Myocyte (in vitro differentiated cells): ENCODE measurements at places on chromosomes 6 and 20. TPM values are rescaled to one million over a fixed set of nuclear protein-coding genes. Genes with fewer than 3 reads are reported as not detected.

The MANEA gene
- total RNA-seq = 10.2 and 12.5 TPM in 2 replicates

The MYB gene
- 0.21 TPM in 1 of 2 replicates, not detected in the other for total RNA-seq

The DCDC2 gene
- total RNA-seq = 0.08 and 0.21 TPM in 2 replicates

The SLC26A8 gene
- total RNA-seq = not detected in 2 replicates

The RNGTT gene
- total RNA-seq = 16.6 and 17.4 TPM in 2 replicates

The FGD2 gene
- total RNA-seq = not detected in 2 replicates

The OR2B2 gene
- total RNA-seq = not detected in 2 replicates

The C20orf202 gene
- 0.10 TPM in 1 of 2 replicates, not detected in the other for total RNA-seq

The GJA1 gene
- 3.3 and 4.0 TPM in 2 replicates for total RNA-seq

The FOXQ1 gene
- total RNA-seq = not detected in 2 replicates

The CDSN gene
- 0.16 TPM in 1 of 2 replicates, not detected in the other for total RNA-seq

The OVOL2 gene
- not detected in 2 replicates for total RNA-seq

The PBOV1 gene
- total RNA-seq = not detected in 2 replicates

The CST2 gene
- total RNA-seq = not detected in 2 replicates

The DEFB132 gene
- total RNA-seq = not detected in 2 replicates

GRCh38 chr6:169109411-169110220 is 144.0 kb downstream of the THBS2 start:
- DNase-seq = peak; percentile 53

DNA sequence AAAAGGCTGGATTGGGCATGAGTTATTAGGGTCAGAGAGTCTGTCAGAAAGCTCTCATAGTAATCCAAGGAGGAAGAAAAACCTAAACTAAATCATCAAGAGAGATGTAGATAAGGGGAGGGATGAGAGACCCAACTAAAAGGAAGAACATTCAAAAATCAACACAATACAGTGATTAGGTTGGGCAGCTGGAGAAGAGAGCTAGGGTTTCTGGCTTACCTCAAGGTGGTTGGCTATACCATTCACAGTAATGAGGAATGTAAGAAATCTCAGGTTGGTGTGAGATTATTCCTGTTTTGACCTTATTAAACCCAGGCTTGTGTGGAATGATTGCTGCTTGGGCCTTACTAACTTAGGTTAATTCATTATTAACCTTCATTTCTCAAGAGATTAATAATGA is 6.2 kb upstream of the COX7A2 start:
- no peak for DNase-seq

DNA sequence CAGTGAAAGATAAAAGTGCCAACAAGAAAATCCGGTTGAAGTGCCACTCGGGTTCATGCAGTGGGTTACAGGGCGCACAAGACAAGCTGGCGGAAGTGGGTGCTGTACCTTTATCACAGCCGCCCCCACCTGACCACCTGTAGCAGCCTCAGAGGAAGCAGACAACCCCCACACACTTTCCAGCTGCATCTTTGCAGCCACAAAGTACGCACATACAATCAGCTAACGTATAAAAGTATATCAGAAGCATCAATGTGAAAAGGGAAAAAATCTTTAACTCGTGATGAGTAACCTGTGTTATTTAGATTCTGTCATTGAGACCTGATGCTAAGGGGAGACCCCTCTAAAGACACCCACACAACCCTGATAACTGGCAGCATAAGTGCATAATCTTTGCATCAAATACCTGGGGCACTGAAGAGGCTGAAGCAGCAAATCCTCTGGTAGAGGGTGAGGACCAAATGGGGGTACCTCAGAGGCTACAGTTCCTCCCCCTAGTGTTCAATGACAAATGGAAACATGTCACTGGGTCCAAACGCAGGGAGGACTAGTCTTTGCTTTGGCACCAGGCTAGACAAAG is 22.1 kb downstream of the BACH2 start:
- DNase-seq = no peak

DNA sequence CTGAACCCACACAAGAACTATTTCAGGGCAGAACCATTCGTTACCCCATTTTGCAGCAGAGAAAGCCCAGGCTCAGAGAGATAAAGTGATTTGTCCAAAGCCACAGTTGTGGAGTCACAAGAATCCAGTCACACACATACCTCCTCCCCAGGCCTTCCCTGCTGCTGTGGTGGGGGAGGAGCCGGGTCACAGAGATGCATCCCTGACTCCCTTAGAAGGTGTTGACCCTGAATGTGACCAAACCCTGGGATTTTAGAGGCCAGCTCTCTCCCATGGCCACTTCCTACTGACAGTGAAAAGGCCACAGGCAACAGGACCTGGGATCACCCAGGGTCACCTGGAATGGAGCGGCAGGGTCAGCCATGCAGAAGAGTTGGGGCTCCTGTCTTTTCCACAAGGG is 48.6 kb downstream of the CHMP4B start:
- DNase-seq = no peak

DNA sequence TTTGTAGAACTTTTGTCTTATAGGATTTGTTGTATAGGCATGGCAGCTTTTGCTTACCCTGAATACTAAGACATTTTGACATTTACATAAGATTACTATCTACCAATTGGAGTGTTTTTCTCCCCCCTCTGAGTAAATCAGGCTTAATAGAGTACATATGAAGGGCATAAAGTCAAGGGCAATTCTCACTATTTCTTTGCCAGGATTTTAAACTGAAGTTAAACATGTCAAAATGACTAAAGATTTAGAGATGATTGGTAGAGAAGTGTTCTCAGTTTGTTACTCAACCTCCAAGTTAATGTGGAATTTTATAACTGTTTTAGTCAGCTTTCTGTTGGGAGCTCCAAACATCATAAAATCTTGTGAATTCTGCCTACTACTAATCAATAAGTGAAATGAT is 157.8 kb downstream of the CDKAL1 start:
- no peak for DNase-seq

DNA sequence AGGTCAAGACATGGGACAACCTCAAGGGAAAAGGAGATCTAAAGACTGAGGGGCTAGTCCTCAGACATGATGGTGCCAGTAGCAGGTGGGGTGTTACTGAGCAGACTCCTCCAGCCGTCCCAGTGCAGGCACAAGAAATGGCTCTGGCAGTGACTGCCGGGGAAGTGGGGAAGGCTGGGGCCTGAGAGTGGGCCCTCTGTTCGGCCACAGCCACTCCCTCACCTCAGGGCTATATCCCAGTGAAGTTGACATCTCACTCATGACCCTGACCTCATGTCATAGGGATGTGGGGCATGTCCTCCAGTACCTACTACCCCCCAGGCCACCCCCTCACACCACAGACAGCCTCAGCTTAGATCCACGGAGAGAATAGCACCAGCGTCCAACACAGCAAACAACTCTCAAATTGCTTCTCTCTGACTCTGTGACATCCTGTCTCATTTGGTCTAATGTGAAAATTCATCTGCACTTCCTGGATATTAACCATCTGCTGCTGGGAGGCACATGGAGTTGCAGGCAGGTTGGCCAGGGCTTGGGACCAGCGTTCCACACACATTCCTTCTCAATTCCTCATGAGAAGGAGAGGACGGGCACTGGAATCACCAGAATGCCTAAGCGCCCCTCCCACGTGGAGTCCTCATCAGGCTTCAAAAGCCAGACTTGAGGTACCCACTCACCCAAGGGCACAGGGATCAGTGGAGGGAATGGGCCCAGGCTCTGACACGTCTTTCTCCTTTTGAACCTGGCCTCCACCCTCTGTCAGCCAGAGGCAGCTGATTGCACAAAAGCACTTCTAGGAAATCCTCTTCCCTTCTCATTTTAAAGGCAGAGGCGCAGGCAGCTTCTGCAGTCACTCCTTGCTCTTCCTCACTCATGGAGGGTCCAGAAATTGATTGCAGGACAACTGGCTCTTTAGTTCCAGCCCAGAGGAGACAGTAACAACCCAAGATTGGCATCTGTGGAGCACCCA is 163.6 kb upstream of the CST7 start:
- DNase-seq = peak; percentile 18

GRCh38 chr20:52622081-52622480 is 350.1 kb upstream of the TSHZ2 start:
- peak; percentile 88 for DNase-seq

GRCh38 chr6:85756982-85757381 is 114.3 kb upstream of the SYNCRIP start:
- DNase-seq = peak; percentile 36

- peak; percentile 95 for DNase-seq
Measured at GRCh38 chr6:148192310-148192709, 150.3 kb upstream of the SASH1 start.

DNA sequence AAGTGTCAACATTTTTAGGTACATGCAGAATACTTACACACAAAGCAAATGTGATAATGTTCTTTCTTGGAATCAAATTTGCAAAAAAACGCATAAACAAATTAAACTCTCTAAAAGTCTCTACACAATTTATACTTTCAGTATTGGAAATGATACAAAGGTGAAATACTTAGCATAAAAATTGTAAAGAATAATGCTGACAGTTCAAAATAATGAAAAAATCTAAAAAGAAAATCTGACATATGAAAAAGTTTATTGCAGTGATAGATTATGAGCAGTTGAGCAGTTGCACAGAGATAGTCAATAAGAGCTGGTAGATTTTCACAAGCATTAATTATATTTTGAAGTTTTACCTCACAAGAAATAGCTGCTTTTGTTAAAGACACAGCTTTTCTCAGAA is 1176.4 kb upstream of the EYS start:
- no peak for DNase-seq

- DNase-seq = no peak
Measured at GRCh38 chr6:155648301-155648700, 192.7 kb upstream of the NOX3 start.

- DNase-seq = no peak
Measured at GRCh38 chr6:80366051-80366450, 259.6 kb downstream of the BCKDHB start.

DNA sequence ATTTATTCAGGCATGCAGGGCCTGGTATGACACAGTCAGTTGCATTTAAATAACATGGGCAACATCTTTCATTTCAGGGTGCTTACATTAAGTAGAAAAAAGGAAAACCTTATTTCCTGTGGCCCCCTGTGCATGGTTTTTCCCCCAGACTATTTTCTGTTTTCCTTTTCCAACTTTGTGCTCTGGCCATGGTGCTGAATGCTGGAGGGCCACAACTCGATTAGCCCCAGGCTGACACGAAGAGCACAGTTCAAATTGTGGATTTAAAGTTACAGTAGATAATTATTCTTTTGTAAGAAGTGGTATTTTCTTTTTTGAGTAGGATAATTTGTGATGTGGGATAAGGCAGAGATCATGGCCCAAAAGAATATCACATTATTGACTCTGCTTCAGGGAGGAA is 332.0 kb downstream of the HAO1 start:
- DNase-seq = peak; percentile 44

GRCh38 chr6:2684103-2684749 is 66.5 kb downstream of the MYLK4 start:
- peak; percentile 29 for DNase-seq

DNA sequence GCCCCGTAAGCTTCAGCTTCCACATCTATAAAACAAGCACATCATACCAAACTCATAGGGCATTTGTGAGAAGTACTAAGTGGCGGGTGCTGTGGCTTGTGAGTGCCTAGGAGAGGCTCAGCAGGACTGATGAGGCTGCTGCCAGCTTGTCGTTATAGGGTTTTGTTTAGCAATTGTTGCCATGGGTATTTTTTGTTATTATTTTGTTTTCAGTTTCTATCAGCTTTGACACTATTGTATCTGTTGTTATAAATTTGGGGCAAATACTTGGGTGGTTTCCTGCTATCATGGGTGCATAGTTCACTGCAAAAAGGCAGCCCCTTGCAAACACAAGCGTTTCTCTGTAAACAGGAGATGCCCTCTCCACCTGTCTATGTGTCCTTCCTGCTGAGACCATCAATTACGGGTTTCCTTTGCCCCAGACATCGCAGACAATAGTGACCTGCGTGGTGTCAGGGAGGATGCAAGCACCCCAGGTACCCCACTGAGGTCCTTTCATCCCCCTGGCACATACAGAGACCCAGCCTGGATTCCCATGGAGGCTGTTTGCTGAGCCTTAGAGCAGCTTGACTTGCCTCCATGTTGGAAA is 3.1 kb upstream of the CCDC167 start:
- DNase-seq = no peak

GRCh38 chr20:3692706-3693294 is 11.0 kb upstream of the ADAM33 start:
- DNase-seq = peak; percentile 63

GRCh38 chr20:50911030-50911429 is 20.2 kb downstream of the ADNP start:
- DNase-seq = no peak

GRCh38 chr6:51459958-51460357 is 627.5 kb downstream of the PKHD1 start:
- DNase-seq = no peak

- no peak for DNase-seq
Measured at GRCh38 chr6:4209196-4209595, 73.8 kb upstream of the ECI2 start.

GRCh38 chr20:48621376-48622078 is 206.3 kb downstream of the PREX1 start:
- DNase-seq = no peak

- DNase-seq = peak; percentile 59
Measured at GRCh38 chr6:16698997-16699868, 62.0 kb downstream of the ATXN1 start.

- DNase-seq = no peak
Measured at GRCh38 chr6:28945349-28945748, 21.6 kb upstream of the TRIM27 start.

- no peak for DNase-seq
Measured at GRCh38 chr6:169411296-169411695, 157.7 kb upstream of the THBS2 start.

DNA sequence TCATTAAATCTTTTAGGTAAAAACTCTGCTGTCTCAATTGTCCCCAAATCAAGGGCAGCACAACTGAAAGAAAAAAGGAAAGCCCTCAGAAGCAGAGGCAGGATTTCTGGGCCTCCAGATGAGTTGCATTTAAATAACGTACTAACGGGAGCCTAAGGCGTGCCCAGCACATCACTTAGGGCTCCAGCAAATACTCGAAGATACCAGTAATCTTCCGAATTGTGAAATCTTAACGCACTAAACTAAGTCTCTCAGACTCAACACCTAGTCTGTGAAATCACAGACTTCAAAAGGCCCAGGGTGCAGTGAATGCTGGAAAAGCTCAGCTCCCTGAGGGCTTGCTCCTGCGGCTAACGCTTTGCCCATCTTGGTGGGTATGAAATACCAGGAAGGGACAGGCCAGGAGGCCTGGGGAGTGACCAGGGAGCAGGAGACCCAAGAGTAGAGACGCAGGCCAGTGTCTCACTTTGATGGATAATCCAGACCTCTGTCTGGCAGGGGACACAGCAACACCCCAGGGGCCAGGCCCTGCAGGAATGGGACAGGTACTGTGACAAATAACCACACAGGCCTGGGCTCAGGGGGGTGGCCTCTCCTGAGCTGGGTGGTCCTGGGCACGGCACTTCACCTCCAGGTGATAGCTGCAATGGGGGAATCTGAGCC is 36.4 kb downstream of the RRBP1 start:
- no peak for DNase-seq

DNA sequence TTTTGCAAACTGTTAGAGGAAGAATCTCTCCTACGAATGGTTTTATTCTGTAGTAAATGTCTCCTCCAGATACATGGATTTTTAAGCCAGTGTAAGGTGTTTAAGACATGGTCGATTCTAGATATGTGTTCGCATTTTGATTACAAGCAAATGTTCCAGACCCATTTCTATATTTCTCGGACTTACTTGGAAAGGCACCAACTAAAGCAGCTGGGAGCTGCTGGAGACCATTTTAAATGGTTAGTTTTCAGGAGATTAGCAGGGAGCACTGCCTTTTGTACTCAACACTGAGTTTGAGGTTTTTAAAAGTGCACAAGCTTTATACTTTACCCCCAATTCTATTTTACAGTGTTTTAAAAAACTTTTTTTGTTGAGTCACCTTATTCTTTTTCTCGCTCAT is 857.0 kb downstream of the KIF16B start:
- DNase-seq = no peak
